ENCODE measurements at places on chromosomes 11 and 22. TPM values are rescaled to one million over a fixed set of nuclear protein-coding genes. Genes with fewer than 3 reads are reported as not detected.

DNA sequence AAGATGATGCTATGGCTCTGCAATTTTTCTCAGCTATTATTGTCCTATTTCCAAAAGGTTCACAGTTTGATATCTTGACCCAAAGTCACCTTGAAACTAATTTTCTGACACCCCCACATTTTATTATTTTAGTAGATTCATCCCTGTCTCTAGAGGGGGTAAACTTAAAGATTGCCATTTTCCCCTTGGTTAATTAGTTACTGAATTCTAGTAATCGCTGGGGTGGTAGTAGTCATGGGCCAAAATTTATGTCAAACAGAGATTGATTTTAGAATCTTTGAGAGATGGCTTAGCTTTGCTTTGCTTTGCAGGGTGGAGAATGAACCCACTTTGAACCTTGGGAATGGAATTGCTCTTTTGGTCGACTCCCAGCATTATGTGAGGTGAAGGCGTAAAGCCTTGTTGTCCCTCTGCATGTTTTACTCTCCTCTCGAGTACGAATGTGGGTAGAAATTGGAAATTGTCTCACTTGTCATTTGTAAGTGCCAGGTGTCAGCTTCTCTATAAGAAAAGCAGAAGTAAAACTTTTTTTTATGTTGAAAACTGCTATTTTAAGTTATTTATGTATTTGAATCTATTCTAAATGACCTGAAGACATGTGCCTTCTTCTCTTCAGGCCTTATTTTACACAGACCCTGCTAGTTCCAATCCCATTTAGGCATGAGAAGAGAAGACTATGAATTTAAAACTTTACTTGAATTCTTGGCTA lies 42.4 kb upstream of the RCE1 start:
- no peak overlapping the region for H3K4me3 ChIP-seq
- no peak overlapping the region for H3K27ac ChIP-seq
- no peak for DNase-seq

- peaks cover 14% of the 10 kb centered on the region for H3K27me3 ChIP-seq
- no peak overlapping the region for H3K4me3 ChIP-seq
- no peak for DNase-seq
Measured at GRCh38 chr11:113571531-113571930, 96.3 kb upstream of the DRD2 start.

Gene SYT8
- not detected for total RNA-seq

DNA sequence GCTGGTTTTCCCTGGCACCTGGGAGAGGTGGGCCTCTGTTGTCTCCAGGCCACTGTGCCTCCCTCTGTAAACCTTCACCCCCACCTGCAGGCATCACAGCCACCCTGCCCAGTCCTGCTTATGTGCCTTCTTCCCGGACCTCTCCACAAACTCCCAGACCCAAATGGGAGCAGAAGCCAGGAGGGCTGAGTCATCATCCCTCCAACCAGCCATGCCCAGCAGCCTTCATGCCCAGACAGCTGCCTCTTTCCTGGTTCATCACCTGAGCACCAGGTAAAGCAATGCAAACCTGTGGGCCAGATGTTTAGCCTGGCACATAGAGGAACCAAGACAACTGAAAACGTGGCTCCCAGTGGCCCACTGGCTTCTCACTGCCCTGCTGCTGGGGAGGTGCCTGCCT lies 2.1 kb upstream of the TMPRSS4 start:
- no peak for DNase-seq
- peaks cover 13% of the 10 kb centered on the region for H3K27me3 ChIP-seq
- no peak overlapping the region for H3K4me3 ChIP-seq

DNA sequence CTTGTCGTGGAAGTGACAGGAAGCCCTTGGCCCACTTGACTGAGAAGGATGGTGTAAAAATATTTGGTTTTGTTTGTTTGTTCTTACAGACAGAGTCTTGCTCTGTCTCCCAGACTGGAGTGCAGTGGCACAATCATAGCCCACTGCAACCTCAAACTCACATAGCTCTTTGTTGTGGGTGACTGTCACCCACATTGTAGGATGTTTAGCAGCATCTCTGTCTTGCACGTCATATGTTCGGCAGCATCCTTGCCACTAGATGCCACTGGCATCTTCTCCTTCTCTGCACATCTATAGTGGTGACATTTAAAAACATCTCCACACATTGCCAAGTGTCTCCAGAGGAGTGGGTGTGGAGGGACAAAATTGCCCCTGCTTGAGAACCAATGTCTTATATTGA lies 56.8 kb downstream of the PRR5L start:
- peak; percentile 49 for DNase-seq
- no peak overlapping the region for H3K27ac ChIP-seq
- H3K4me1 ChIP-seq, result peaks cover 37% of the 10 kb centered on the region
- no peak overlapping the region for H3K4me3 ChIP-seq
- H3K36me3 ChIP-seq, result no peaks in the 10 kb centered on the region
- peaks cover 18% of the 10 kb centered on the region for H3K27me3 ChIP-seq

Gene NXPE2
- total RNA-seq, result not detected

- H3K36me3 ChIP-seq, result no peaks in the 10 kb centered on the region
- H3K27ac ChIP-seq, result no peak overlapping the region
- H3K4me1 ChIP-seq, result no peaks in the 10 kb centered on the region
- no peak for DNase-seq
- H3K4me3 ChIP-seq, result no peak overlapping the region
- H3K27me3 ChIP-seq, result peaks cover 3% of the 10 kb centered on the region
Measured at GRCh38 chr22:24807284-24807950, 1.4 kb downstream of the SGSM1 start.

Gene PHETA2
- total RNA-seq, result 2.8 TPM

DNA sequence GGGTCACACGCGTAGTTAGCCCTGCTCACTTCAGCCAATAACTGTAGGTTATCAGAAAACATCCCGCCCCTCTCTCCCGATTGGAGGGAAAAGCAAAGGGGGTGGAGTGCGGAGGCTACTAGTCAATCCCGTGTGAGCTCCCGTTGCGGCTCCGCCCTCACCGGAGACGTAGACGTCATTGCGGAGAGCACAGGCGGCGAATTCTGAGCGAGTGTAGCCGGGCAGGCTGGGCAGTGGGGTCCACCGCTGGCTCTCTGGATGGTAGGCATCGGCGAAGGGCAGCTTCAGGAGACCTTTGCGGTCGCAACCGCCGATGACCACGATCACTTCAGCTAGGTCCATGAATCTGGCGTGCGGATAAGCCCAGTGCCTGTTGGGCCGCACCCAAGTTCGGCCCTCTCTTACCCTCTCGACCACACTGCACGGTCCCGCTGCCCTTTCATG lies 4.7 kb downstream of the KLHL35 start:
- peaks cover 51% of the 10 kb centered on the region for H3K27me3 ChIP-seq
- H3K27ac ChIP-seq, result no peak overlapping the region
- H3K36me3 ChIP-seq, result peaks cover 3% of the 10 kb centered on the region

Gene FGF19
- not detected for total RNA-seq

Gene RPL3
- total RNA-seq, result 2,015 TPM

GRCh38 chr22:41001722-41002122 lies 50.5 kb downstream of the RBX1 start:
- H3K4me1 ChIP-seq, result no peaks in the 10 kb centered on the region
- H3K36me3 ChIP-seq, result no peaks in the 10 kb centered on the region
- H3K4me3 ChIP-seq, result no peak overlapping the region
- H3K27ac ChIP-seq, result no peak overlapping the region

Gene REXO2
- total RNA-seq, result 49.7 TPM

- no peaks in the 10 kb centered on the region for H3K36me3 ChIP-seq
- no peak overlapping the region for H3K4me3 ChIP-seq
- no peak overlapping the region for H3K27ac ChIP-seq
- peaks cover 3% of the 10 kb centered on the region for H3K4me1 ChIP-seq
- no peak for DNase-seq
Measured at GRCh38 chr11:70072461-70072860, 5.7 kb upstream of the ANO1 start.

- no peak overlapping the region for H3K27ac ChIP-seq
- H3K27me3 ChIP-seq, result peaks cover 2% of the 10 kb centered on the region
- H3K36me3 ChIP-seq, result no peaks in the 10 kb centered on the region
Measured at GRCh38 chr11:30546334-30546733, 39.8 kb downstream of the MPPED2 start.

- H3K4me3 ChIP-seq, result peak overlapping the region; percentile 85
- H3K4me1 ChIP-seq, result peaks cover 33% of the 10 kb centered on the region
- no peaks in the 10 kb centered on the region for H3K27me3 ChIP-seq
Measured at GRCh38 chr11:61293867-61294716, 1.0 kb downstream of the VWCE start.

DNA sequence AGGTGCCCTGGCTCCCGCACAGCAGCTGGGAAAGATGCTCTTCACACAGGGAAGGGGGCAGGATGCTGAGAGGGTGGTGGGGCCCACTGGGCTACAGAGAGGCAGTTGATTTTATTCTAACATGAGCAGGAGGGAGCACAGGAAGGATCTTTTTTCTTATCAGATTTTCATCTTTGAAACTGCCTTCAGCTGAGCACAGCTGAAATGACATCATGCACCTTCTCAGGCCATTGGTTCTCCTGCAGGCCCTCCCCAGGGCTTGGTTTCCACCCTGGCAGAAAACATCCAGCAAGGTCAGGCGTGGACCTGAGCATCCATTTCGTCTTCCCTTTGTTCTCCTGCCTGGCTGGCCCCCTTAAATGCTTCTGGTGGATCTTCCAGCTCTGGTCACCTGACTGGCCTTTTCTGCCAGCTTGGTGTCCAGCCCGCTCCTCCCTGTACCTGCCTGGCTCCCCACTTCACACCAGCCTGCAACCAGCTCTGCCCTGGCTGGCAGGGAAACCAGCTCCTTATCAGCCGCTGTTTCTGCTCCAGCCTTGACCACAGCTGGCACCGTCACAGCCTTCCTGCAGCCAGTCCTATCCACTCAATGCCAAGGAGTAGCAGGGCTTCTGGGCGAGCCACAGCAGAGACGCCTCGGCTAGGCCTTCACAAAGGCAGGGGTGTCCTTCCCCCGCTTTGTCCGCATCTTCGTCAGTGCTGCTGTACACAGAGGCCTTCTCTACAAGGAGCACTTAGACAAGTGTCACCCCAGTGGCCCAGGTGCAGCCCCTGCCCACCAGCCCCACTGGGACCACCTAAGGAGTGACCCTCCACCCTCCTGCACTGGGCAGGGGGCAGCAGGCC lies 36.5 kb downstream of the TOM1 start:
- H3K4me3 ChIP-seq, result peak overlapping the region; percentile 30
- peak overlapping the region; percentile 47 for H3K27ac ChIP-seq
- H3K27me3 ChIP-seq, result no peaks in the 10 kb centered on the region
- H3K4me1 ChIP-seq, result peaks cover 13% of the 10 kb centered on the region

- H3K4me3 ChIP-seq, result no peak overlapping the region
- no peak for DNase-seq
- H3K36me3 ChIP-seq, result no peaks in the 10 kb centered on the region
- H3K27me3 ChIP-seq, result peaks cover 10% of the 10 kb centered on the region
Measured at GRCh38 chr11:19903620-19904069, 191.0 kb downstream of the NAV2 start.

DNA sequence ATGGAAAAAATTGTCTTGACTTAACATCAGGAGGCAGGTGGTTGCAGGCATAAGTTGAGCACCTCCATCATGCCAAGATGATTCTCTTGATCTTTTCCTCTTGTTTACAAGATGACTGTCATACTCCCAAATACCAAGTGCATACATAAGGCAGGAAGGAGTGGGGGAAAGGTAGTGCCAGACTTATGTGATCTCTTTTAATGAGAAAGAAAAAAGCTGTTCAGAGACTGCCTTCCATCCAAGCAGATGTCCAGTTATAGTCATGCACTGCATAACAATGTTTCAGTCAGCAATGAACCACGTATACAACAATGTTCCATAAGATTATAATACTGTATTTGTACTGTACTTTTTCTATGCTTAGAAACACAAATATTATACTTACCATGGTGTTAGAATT lies 135.7 kb downstream of the EHF start:
- no peaks in the 10 kb centered on the region for H3K4me1 ChIP-seq
- H3K36me3 ChIP-seq, result no peaks in the 10 kb centered on the region
- no peak for DNase-seq
- no peak overlapping the region for H3K27ac ChIP-seq
- peaks cover 26% of the 10 kb centered on the region for H3K27me3 ChIP-seq

- H3K4me1 ChIP-seq, result no peaks in the 10 kb centered on the region
- peaks cover 3% of the 10 kb centered on the region for H3K27me3 ChIP-seq
- no peak overlapping the region for H3K27ac ChIP-seq
- H3K4me3 ChIP-seq, result no peak overlapping the region
Measured at GRCh38 chr11:70725278-70725677, 326.9 kb downstream of the CTTN start.

GRCh38 chr11:9138612-9139579 lies 47.5 kb upstream of the SCUBE2 start:
- H3K27me3 ChIP-seq, result no peaks in the 10 kb centered on the region
- DNase-seq, result no peak
- peaks cover 26% of the 10 kb centered on the region for H3K36me3 ChIP-seq
- H3K4me3 ChIP-seq, result no peak overlapping the region
- H3K4me1 ChIP-seq, result peaks cover 8% of the 10 kb centered on the region

DNA sequence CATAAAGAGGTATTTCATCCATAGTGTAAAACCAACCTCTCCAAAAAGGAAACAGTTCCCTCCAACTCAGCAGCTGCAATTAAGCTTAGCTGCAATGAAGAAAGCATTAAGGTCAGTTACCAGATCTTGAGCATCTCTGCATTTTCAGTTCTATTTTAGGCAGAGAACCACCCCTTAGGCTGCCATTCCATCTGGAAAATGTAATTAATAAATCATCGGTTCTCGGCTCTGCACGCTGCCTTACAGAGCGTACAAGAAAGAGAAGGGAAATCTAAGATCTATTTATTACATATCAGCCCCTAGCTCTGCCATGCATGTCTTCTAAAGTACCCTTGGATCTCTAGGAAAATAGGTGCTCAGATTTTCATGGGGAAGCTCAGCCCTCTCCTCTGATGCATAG lies 71.5 kb downstream of the RCN1 start:
- no peak overlapping the region for H3K4me3 ChIP-seq
- H3K4me1 ChIP-seq, result no peaks in the 10 kb centered on the region
- H3K36me3 ChIP-seq, result no peaks in the 10 kb centered on the region
- H3K27me3 ChIP-seq, result peaks cover 6% of the 10 kb centered on the region
- no peak overlapping the region for H3K27ac ChIP-seq

DNA sequence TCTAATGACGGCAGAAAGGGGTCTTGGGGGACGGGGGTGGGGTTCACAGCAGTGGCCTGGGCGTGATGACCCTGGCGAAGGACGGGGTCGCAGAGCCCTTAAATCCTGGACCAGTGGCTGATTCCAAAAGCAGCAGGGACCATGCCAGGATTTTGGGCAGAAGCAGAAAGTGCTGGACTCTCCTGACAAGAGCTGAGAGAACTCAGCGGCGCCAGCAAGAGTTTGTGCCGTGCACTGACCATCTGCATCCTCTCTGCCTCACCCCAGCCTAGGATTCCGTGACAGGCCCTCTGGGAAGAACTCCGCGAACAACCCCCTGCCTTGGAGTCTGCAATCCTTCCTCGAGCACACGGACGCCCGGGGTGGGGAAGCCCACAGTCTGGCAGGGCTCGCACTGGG lies 644 bp upstream of the NDUFV1 start:
- H3K4me3 ChIP-seq, result peak overlapping the region; percentile 85
- H3K27ac ChIP-seq, result peak overlapping the region; percentile 92
- peaks cover 11% of the 10 kb centered on the region for H3K4me1 ChIP-seq
- peaks cover 7% of the 10 kb centered on the region for H3K36me3 ChIP-seq
- no peak for DNase-seq
- H3K27me3 ChIP-seq, result peaks cover 8% of the 10 kb centered on the region

GRCh38 chr22:39414886-39415285 lies 15.3 kb downstream of the TAB1 start:
- no peak overlapping the region for H3K27ac ChIP-seq
- H3K27me3 ChIP-seq, result no peaks in the 10 kb centered on the region
- no peak for DNase-seq

All from activated naive CD8-positive, alpha-beta T cell treated with anti-CD3 and anti-CD28 coated beads, Interleukin-2, amount 10 ng/mL, durations not matched to agents 7 days and 5 days (primary cell).